ENCODE measurements at places on chromosomes 1 and 21.

DNA sequence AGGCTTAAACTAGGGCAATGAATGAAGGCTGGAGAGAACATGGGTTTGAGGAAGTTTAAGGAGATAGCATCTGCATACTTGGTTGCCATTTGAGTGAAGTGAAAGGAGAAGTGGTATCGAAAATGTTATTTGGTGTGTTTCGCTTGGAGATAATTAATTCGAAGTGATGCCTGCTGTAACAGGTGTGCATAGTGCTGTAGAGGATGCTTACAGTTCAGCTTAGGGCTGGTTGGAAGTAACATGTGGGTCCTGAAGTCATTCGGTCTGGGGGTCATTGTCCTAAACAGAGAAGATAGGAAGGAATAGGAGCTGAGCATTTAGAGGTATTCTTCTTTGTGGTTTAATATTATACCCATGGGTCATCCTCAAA lies 301 bp upstream of the NUDT17 start:
- DNase-seq, result no peak

GRCh38 chr21:18164933-18165332 lies 79.7 kb upstream of the CHODL start:
- no peak for DNase-seq

DNA sequence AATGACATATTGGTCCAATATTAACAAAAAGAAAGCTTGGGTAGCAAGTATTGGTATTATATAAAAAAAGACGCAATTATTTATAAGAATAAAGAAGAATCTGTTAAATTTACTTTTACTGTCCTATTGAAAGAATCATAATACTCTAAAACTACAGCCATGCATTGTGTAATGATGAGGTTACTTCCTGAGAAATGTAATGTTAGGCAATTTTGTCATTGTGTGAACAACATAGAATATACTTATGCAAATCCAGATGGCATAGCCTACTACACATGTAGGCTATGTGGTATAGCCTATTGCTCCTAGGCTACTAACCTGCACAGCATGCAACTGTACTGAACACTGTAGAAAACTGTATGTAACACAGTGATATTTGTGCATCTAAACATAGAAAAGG lies 121.2 kb upstream of the PTGFR start:
- DNase-seq, result no peak

DNA sequence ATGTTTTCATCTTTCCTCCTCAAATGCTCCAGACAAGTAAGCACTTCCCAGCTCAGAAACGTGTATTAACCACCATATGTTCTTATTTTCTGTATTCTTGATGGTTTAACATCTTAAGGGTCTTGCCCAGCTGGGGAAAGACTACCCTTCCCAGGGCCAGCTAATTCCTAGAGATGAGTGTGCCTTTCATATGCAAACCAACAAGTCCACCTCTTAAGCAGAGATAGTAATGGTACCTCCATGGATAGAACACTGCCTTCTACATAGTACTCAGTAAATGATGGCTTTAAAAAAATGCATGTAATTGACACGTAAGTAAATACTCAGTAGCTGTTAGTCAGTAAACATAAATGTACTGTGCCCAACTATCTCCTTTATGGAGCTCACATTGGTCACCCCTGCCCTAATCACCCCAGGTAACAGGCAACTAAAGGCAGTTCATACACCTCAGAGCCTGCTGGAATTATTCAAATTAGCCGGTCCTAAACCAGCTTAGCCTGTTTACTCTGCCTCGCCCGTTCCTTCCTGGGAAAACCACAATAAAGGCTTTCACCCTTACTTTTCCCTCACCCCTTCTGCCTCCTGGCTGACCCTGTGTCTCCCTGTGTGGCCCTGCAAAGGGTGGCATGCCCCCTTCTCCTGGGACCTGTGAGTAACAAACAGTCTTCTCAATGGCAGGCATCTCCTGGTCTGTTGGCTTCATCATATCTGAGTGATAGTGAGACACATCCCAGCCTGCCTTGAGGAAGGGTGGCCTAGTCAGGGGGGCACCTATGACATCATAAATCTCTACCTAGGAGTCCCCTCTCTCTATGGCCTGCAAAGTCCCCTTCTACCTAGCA lies 40.1 kb upstream of the KLHDC7A start:
- DNase-seq, result no peak

GRCh38 chr1:228107636-228108035 lies 1.5 kb downstream of the MRPL55 start:
- DNase-seq, result no peak
